NCI-H1048 (cell line): ENCODE measurements at places on chromosomes 16 and 17.

DNA sequence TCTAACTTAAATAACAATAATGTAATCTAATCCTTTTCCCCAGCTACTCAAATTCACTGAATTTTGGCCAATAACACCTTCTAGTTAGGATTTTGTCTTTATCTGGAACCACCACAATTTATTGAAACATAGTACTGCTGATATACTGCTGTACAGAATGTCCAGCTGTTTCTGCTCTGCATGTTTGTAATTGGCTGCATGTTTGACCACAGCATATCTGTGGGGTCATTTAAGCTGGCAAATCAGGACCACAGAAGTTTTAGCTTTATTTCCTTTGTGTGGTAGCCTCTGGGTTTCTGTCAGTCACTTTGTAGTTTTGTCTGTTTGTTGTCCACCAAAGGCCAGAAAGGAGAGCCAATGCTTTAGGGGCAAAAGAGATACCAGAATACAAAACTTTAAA, 22.2 kb upstream of the RAB11FIP4 start:
- DNase-seq = no peak

GRCh38 chr16:8893426-8893825, 11.3 kb downstream of the LITAFD start:
- no peak for DNase-seq

DNA sequence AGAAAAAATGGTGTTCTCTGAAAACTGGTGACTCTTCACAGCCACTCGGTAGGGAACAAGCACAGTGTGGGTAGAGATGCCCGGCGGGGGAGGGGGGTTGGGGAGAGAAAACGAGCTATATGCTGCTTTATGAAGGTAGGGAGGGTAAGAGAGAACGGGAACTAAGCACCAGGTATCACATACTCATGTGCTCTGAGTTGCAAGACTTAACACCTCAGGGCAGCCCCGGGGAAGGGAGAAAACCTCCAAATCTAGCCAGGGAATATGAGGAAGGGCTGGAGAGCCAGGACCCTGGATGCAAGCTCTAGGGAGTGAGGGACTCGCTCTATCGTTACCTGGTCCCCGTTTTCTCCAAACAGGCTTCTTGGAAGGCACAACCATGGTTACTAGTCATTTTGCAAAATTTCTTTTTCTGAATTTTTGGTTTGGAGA, 35.3 kb downstream of the HIC1 start:
- no peak for DNase-seq

GRCh38 chr17:213286-214105, 32.0 kb upstream of the DOC2B start:
- DNase-seq = no peak

DNA sequence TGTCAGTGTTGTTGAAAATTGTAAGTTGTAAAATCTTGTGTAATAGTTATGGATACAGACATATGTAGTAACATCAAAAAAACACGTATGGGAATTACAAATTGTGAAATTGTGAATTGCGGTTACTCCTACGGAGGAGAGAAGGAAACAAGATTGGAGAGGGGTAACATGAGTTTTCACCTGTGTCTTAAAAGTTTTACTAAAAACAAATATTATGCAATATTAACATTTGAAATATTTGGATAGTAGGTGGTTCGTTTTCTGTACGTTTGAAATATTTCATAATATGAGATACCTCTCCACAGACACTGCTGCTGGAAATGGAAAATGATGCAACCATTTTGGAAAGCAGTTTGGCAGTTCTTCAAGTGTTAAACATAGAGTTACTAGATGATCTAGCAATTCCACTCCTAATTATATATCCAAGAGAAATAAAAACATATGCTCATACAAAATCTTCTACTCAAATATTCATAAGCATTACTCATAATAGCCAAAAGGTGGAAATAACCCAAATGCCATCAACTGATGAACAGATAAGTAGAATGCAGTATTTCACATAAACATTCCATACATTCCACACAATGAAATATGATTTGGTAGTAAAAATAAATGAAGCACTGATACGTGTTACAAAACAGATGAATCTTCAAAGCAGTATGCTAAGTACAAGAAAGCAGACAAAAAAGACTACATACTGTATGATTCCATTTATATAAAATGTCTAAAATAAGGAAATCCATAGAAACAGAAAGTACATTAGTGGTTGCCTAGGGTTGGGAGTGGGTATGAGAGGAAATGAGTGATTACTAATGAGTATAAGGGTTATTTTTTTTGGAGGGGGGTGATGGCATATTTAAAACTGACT, 40.7 kb upstream of the ABCA10 start:
- DNase-seq = no peak

GRCh38 chr17:58368860-58369213, 16.8 kb upstream of the SUPT4H1 start:
- no peak for DNase-seq

DNA sequence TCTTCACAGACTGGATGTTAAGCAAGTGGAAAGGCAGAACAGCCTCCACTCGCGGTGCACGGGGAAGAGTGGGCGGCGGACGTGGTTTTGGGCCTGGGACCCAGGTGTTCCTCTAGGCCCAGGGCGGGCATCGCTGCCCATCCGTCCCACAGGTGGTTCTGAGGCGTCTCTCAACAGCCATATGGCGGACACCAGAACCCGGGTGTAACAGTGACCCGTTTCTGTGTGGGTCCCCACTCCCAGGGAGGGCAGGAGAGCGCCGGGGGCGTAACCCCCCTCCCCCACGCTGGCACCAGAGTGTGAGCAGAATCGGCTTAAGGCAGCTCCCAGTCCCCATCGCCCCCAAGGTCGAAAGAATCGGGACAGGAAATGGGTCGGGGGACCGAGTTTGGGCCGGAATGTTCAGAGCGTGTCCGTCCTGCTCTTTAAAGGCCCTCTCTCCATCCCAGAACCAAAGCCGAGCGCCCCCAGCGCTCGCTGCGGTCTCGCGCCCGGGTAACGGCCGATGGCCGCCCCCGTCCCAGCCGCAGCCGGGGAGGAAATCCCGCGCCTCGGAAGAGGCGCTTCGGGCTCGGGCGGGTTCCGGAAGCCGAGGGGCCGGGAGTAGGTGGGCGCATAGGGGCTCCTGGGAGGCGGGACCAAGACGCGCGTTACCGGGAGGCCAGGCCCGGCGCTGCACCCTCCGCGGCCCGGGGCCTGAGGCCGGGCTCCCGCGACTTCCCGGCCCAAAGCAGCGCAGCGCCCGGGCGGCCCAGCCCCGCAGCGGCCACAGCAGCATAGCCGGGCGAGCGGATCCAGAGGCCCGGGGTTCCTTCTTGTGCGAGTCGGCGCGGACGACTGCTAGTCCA, at the start of gene TK2:
TK2 (minus strand) TSS at position 839 of the 848 bp plus-strand sequence; CDS start at position 778, 61 bp downstream.
- no peak for DNase-seq

DNA sequence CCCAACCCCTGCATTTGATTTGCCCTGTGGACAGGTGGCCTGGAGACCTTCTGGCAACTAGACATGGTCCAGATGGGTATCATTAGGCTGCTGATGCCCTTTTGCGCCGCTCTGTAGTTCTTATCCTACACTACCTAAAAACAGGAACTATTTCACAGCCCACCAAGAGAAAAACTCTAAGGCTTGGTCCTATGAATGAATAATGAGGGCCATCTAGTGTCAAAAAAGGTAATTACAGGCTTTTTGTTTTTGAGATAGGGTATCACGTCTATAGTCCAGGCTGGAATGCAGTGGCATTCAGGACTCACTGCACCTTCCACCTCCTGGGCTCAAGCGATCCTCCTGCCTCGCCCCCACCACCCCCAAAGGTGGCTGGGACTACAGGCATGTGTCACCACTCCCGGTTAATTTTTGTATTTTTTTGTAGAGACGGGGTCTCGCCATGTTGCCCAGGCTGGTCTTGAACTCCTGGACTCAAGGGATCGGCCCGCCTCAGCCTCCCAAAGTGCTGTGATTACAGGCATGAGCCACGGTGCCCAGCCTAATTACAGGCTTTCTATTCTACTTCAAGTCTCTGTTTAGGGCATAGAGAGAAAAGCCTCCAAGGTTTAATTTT, 20.9 kb downstream of the COIL start:
- DNase-seq = no peak

GRCh38 chr17:61203671-61204131, 195.9 kb upstream of the TBX2 start:
- DNase-seq = no peak

DNA sequence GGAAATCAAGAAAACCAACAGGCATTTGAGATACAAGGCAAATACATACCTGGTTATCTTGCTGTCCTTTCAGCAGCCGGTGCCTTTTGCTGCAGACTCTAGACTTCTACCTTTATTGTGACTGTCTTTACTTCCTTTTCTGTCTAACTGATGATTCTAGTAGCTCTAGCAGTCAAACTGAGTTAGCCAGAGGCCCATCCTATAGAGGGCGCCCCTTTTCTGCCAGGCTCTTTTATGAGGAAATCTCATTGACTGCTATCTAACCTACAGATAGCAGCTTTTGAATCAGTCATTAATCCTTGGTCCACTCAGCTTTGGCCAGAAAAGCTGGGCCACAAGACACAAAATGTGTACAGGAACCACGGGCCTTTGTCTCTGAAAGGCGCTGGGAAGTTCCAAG, 87.5 kb upstream of the WSB1 start:
- DNase-seq = no peak

DNA sequence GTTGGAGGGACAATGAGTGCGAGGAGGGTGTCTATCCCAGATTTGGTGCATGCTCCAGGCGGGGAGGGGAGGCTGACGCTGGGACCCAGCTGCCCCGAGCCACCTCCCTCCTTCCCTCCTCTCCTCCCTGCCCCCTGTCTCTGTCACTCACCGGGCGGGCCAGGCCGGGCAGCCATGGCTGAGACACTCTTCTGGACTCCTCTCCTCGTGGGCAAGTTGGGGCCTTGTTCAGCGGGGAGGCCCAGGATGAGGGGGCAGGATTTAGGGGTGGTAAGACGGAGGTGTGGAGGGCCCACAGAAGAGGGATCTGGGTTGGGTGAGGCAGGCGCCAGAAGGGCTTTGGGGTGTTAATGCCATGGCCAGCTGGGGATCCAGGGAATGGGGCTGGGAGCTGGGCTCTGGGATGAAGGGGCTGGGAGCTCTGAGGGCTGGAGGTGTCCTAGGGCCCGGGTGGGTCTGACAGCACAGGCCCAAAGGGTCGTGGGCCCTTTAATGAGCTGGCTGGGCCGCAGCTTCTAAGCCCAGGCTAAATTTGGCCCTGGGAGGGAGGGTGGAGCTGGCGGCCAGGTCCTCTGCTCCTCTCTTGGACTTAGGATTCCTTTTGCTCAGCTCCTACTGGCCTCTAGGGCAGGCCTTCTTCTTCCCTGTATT, at the start of gene SGCA:
SGCA (plus strand) TSS at position 139 of the 651 bp plus-strand sequence; CDS start at position 175, 36 bp downstream.
- no peak for DNase-seq

GRCh38 chr16:62545039-62545438, 508.8 kb upstream of the CDH8 start:
- DNase-seq = no peak

GRCh38 chr17:79305768-79306423, 231.3 kb downstream of the ENGASE start:
- no peak for DNase-seq

- DNase-seq = no peak
Observed at GRCh38 chr17:50835301-50836234, at the start of gene WFIKKN2. Gene WFIKKN2, plus strand, starts transcription at chr17:50835586. Its CDS starts 352 bp downstream, at chr17:50835938.

DNA sequence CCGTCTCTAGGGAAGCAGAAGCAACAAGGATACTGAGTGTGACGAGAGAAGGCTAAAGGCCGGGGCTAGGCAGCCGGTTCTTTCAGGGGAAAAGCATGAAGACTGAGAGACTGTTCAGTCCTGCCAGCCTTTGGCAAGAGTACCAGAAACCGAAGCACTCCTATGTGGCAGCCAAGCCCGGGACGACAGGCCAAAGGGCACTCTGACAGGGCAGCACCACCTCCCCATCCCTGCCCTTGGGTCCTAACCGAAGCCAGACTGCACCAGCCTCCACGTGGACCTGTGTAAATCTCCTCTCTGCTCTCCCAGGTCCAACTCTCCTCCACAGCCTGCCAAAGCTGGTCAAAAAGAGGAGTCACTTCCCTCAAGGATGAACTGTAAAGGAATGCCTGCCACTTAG, 23.5 kb upstream of the ALOX15 start:
- no peak for DNase-seq

- DNase-seq = no peak
Observed at GRCh38 chr16:85312642-85313525, 200.6 kb upstream of the CIBAR2 start.

DNA sequence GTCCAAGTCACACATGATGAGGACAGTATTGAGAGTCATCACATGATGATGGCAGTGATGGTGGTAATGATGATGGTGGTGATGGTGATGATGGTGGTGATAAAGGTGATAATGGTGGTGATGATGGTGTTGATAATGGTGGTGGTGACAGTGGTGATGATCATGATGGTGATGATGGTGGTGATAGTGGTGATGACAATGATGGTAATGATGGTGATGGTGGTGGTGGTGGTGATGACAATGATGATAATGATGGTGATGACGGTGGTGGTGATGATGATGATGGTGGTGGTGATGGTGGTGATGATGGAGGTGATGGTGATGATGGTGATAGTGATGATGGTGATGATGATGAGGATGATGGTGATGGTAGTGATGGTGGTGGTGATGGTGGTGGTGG, 190.2 kb upstream of the ZNF469 start:
- no peak for DNase-seq

DNA sequence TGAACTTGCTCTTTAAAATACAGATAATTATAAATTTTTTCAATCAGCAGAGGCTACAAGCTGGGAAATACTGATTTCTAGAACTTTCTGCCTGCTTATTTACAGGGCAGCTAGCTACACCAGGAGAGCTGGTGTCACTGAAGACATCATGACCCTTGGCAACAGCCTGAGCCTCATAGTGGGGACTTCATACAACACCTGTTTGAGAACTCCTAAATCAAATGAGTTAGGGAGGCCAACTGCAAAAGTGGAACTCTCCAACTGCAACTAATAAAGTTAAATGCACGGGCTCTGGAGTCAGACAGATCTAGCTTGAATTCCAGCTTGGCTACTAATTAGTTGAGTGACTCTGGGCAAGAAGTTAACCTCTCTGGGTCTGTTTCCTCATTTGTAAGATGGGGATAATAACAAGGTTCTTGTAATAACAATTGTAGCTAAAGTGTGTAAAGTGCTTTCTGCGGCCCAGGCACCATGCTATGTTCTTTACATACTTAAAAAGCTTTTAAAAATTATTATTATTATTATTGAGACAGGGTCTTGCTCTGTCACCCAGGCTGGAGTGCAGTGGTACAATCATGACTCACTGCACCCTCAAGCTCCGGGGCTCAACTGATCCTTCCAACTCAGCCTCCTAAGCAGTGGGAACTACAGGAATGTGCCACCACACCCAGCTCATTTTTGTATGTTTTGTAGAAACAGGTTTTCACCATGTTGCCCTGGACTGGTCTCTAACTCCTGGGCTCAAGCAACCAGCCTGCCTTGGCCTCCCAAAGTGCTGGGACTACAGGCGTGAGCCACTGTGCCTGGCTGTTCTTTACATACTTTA, 33.4 kb downstream of the VAC14 start:
- no peak for DNase-seq
